ENCODE measurements at places on chromosomes 12 and 14.
A peak's percentile ranks its signal among the peaks of the same experiment; 100 is the strongest.

DNA sequence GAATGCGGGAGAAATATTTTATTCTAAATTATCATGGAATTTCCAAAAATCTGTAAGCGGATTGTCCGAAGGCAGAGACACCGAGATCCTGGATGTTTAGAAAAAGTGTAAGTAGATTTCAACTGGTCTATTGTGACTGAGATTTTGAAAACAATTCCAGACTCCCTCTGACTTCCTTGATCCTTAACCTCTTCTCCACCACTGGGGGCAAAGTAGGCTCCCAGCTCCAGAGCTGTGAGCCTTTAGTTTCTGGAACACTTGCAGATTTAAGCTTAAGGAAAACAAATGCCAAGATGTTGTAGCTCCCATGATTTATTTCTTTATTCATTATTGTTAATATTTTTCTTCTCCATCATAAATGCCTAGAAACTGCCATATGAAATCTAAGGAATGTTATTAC, 1320.5 kb upstream of the SEL1L start:
- DNase-seq: no peak

GRCh38 chr12:18373181-18373580, 111.9 kb downstream of the PIK3C2G start:
- no peak for DNase-seq

GRCh38 chr12:67112586-67112985, 156.6 kb upstream of the CAND1 start:
- no peak for DNase-seq

- DNase-seq: no peak
Observed at GRCh38 chr14:104561124-104561557, 18.4 kb upstream of the C14orf180 start.

- no peak for DNase-seq
Observed at GRCh38 chr14:23483236-23483854, 13.8 kb downstream of the NGDN start.

- no peak for DNase-seq
Observed at GRCh38 chr12:109421355-109422087, 55.6 kb downstream of the KCTD10 start.

DNA sequence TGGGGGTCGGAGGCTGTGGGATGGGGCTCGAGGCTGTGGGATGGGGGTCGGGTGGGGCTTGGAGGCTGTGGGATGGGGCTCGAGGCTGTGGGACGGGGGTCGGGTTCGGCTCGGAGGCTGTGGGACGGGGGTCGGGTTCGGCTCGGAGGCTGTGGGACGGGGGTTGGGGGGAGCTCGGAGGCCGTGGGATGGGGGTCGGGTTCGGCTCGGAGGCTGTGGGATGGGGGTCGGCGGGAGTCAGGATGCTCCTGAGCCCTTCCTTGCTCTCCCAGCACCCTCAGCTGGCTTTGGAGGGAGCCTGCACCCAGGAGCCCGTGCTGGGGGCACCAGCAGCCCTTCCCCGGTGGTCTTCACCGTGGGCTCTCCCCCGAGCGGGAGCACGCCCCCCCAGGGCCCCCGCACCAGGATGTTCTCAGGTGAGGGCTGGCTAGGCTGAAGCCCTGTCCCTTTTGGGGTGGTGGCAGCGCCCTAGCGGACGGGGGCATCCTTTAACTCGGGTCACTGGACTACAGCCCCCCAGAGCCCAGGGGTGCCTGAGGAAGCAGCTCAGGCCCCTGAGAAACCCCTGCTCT, 11.9 kb upstream of the PUS1 start:
- no peak for DNase-seq

DNA sequence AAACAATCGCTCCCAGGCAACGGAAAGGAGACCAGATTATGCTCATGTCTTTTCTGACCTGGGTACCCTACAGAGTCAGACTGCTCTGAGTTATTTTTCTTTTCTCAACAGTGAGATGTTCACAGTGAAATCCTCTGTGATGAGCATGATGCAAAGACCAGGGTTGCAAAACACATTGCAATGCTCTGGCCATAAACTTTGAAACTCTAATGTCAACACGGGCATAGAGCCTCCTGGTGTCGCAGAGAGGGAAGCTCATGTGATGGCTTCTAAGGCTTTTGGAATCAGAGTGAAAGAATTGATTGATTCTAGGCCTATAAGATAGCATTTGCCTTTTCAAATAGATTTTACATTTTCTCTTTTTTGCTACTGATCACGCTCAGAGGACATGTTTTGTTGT, 193.4 kb downstream of the RASSF9 start:
- no peak for DNase-seq

GRCh38 chr12:51593539-51593938, 2.5 kb downstream of the SCN8A start:
- DNase-seq: peak; percentile 13

DNA sequence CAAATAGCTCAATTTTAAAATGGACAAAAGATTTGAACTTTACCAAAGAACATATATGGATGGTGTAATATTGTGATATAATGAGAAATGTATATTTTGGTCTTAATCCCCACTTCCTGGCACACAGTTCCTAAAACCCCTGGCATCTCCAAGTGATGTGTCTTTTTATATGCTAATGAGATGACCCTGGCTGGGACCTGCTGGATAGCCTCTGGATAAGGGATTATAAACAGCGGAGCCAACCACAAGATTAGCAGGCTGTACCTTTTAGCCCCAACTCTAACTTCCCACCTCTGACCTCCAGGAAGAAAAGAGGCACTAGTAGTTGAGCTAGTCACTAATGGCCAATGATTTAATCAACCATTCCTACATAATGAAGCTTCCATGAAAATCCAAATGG, 130.0 kb downstream of the DPF3 start:
- no peak for DNase-seq

DNA sequence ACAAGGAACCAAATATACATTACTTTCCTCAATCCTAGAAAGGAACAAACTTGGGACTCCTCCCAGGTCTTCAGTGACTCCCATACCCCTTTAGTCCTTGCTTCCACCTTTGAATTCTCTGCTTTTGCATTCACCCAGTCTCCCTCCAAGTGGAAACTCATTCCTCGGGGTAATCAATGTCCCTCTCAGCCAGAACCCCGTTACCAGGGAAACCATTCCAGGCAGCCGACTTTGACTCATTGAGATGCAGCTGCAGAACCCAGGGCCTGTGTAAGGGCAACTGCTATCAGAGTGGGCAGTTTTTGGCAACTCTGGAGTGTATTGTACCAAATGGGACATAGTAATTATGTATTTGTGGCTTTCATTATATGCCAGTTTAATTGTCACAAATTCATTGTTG, 186.2 kb downstream of the NRXN3 start:
- DNase-seq: no peak

DNA sequence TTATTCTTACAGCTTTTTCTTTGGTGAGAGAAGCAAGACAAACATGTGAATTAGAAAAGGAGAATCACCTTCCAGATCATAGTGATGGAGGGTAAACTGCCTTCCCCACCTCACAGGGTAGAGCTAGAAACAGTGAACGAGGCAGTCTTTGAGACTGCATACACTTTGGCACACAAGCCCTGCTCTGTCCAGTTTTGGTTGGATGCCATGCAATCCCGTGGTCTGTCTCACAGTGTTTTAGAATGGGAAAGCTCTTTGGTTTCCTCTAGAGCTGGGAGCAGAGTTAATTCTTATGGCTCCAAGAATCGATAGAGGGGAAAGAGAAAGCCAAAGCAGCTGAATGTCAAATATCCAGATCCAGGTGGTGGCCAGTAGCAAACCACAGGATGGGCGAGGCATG, 21.9 kb downstream of the TDP1 start:
- DNase-seq: no peak

DNA sequence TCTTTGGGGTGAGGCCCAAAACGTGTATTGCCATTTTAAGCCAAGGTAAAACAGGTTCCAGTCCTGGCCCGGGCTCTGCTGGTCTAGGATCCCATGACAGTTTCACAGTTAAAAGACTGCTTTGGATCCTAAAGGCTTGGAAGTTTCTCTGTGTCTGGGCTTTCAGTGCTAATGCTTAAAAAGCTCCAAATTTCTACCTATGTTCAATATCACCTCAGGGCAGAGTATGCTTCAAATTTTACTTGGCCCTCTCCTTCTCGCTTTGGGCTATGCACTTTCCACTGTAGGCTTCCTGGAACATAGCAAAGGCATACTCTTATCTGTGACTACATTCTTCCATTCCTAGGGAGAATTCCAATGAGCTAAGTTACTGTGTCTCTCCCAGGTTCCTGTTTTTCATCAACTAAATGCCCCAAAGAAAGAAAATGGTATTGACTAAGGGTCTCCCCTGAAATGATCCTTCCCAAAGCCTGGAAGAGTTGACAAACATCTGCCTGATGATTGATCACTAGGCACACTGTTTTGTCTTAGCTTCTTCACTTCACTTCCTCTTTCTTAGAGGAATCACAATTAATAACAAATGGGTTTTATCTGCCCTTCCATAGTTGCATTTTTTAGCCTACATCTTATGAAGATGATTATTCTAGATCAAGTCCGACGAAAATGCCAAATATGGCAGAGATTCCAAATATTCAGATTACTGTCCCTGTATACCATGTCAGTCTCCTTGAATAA, 79.4 kb downstream of the TMTC2 start:
- DNase-seq: no peak

DNA sequence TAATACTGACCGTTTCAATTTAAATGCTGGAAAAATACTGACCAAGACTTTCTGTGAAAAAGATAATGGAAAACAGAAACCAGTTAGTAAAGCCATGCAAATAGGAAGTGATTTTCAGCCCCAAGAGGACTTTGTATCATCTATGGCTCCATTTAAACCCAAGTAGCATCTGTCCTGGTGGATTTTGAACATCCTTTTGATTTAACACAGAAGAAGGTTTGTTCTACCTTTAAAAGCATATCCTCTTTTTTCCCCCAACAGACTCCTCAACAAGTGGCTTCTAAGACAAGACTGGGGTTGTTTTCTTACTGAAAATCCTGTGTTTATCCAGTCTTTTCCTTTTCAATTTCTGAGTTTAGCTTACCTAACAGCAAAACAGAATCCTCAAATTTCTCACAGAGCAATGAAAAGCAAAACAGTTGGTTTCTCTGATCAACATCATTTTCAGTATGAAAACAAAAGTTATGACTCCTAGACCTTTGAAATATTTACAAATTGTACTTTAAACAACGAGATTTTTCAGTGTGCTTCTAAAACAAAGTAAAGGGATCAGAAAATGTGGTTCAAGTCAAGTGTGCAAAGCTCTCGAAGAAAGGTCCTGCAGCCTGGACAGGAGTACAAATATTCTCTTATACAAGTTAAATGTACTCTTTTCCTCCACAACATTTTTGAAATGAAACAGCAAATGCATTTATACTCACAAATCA, 2.9 kb downstream of the PHLDA1 start:
- DNase-seq: no peak

- DNase-seq: no peak
Observed at GRCh38 chr14:101181446-101182313, 278.2 kb upstream of the RTL1 start.

GRCh38 chr12:99618657-99619056, 28.9 kb upstream of the GARIN6 start:
- no peak for DNase-seq

DNA sequence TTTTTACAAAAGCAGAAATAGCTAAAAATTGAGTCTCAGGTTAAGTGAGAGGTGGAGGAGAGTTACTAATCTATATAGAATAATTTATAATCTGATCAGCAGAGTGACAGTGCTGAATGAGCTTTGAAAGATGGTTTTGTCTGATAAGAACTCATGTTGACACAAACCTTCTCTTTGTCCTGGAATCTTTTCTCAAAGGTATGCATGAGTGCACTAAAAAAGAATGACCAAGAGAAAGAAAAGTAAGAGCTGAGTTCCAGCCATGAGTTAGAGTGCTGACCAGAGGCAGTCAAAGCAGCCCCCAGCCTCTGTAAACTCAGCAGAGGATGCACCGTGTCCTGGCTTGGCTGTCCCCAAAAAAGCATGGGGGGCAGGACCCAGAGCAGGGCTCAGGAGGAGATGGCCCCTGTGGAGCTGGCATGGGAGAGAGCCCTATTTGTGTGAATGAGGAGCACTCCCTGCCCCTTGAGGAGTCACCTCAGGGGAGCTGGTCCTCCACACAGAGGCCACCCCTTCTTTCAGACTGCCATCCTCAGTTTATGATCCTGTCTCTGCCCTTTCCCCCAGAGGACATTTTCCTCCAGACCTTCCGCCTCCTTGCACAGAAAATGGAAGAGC, 129.8 kb downstream of the SEC23A start:
- DNase-seq: no peak

- DNase-seq: peak; percentile 72
Observed at GRCh38 chr12:84502907-84503787, 409.5 kb downstream of the SLC6A15 start.

- no peak for DNase-seq
Observed at GRCh38 chr14:34407951-34408350, 54.1 kb downstream of the SPTSSA start.
